Esophagus muscularis mucosa (tissue), 4 donors: ENCODE measurements at places on chromosomes 5 and 9. TPM values are rescaled to one million over a fixed set of nuclear protein-coding genes. Genes with fewer than 3 reads are reported as not detected.
A peak's percentile ranks its signal among the peaks of the same experiment; 100 is the strongest.

GRCh38 chr5:6583049-6583880, 49.6 kb downstream of the NSUN2 start:
- no peaks in the 10 kb centered on the region for H3K36me3 ChIP-seq
- peak overlapping the region; percentile 60 for H3K4me3 ChIP-seq
- DNase-seq, result peak; percentile 53
- no peaks in the 10 kb centered on the region for H3K27me3 ChIP-seq
- no peak overlapping the region for H3K27ac ChIP-seq

GRCh38 chr5:137836298-137836697, 31.4 kb upstream of the MYOT start:
- peaks cover 76% of the 10 kb centered on the region for H3K4me1 ChIP-seq
- no peak for DNase-seq
- no peak overlapping the region for H3K4me3 ChIP-seq

- H3K27ac ChIP-seq, result peak overlapping the region; percentile 34
- no peak for DNase-seq
- H3K27me3 ChIP-seq, result no peaks in the 10 kb centered on the region
- peak overlapping the region; percentile 20 for H3K4me3 ChIP-seq
Observed at GRCh38 chr9:133950629-133951111, 41.5 kb downstream of the VAV2 start.

GRCh38 chr5:44486591-44486990, 97.4 kb upstream of the FGF10 start:
- DNase-seq, result no peak
- H3K4me1 ChIP-seq, result no peaks in the 10 kb centered on the region
- H3K27ac ChIP-seq, result no peak overlapping the region
- no peaks in the 10 kb centered on the region for H3K36me3 ChIP-seq
- H3K27me3 ChIP-seq, result no peaks in the 10 kb centered on the region

DNA sequence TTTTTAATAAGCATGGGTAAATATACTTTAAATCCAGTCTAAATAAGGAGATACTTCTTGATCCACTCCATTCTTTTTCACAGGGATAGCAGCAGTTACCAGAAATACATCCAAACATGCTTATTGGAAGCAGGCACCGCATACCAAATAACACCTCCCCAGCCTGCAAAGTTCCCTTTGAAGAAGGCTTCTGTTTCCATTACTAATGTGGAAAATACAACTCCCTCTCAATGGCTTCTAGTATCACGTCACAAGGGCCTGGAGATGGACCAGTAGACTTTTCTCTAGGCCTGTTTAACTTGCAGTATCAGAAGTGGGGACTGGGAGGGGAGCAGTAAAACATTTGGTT, 20.8 kb downstream of the TMEM245 start:
- H3K36me3 ChIP-seq, result peaks cover 17% of the 10 kb centered on the region
- no peaks in the 10 kb centered on the region for H3K27me3 ChIP-seq
- no peak for DNase-seq
- H3K4me3 ChIP-seq, result no peak overlapping the region
- peaks cover 89% of the 10 kb centered on the region for H3K4me1 ChIP-seq

- H3K27ac ChIP-seq, result no peak overlapping the region
- H3K4me3 ChIP-seq, result no peak overlapping the region
- H3K27me3 ChIP-seq, result no peaks in the 10 kb centered on the region
Observed at GRCh38 chr5:166719991-166720390, 1571.5 kb upstream of the WWC1 start.

- no peaks in the 10 kb centered on the region for H3K4me1 ChIP-seq
- H3K36me3 ChIP-seq, result peaks cover 27% of the 10 kb centered on the region
- H3K27ac ChIP-seq, result no peak overlapping the region
- H3K4me3 ChIP-seq, result no peak overlapping the region
Observed at GRCh38 chr5:34959323-34959722, 30.0 kb downstream of the DNAJC21 start.

GRCh38 chr5:114418176-114419066, 56.6 kb downstream of the KCNN2 start:
- H3K27ac ChIP-seq, result no peak overlapping the region
- no peaks in the 10 kb centered on the region for H3K4me1 ChIP-seq
- no peaks in the 10 kb centered on the region for H3K36me3 ChIP-seq
- H3K27me3 ChIP-seq, result no peaks in the 10 kb centered on the region
- H3K4me3 ChIP-seq, result no peak overlapping the region

DNA sequence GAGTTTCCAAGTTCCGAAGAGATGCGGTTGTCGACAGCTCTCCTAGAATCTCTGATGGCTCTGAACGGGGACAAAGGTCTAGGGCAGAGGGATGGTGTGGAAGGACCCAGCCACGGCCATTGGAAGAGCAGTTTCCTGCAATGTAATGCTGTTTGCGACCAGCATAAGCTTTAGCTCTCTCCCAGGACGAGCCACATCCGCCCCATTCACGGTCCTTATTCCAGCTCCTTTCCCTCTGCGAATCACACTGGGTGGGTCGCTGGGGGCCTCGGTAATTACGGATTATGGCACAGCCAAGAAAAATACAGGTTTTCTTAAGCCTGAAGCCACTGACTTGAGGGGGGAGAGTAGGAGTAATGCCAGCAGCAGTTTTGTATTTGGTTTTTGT, 22.7 kb downstream of the ANXA2R start:
- no peaks in the 10 kb centered on the region for H3K36me3 ChIP-seq
- peak overlapping the region; percentile 89 for H3K27ac ChIP-seq
- peak overlapping the region; percentile 48 for H3K4me3 ChIP-seq
- H3K4me1 ChIP-seq, result peaks cover 11% of the 10 kb centered on the region

DNA sequence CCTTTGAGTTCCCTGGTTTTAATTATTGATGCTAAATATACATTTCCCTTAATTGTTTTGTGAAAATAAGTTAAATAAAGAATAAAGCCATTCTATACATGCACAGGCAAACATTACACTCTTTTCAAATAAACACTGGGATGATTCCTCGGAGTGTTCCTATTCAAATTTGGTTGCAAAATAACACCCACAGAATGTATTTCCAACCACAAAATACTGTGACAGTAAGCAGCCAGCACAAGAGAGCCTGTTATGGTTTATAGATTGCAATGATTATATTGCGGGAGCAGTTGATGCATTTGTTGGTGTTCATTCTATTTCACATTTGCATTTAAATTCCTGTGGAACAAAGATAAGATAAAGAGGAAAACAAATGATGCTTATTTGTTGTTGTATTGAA, 632.6 kb upstream of the WWC1 start:
- H3K27me3 ChIP-seq, result no peaks in the 10 kb centered on the region
- H3K36me3 ChIP-seq, result no peaks in the 10 kb centered on the region
- no peak for DNase-seq
- H3K27ac ChIP-seq, result no peak overlapping the region
- H3K4me1 ChIP-seq, result no peaks in the 10 kb centered on the region

GRCh38 chr5:132023258-132024116, 12.0 kb upstream of the ACSL6 start:
- H3K36me3 ChIP-seq, result no peaks in the 10 kb centered on the region
- H3K27ac ChIP-seq, result no peak overlapping the region
- no peaks in the 10 kb centered on the region for H3K27me3 ChIP-seq

- H3K4me1 ChIP-seq, result peaks cover 7% of the 10 kb centered on the region
- H3K27me3 ChIP-seq, result no peaks in the 10 kb centered on the region
- no peak overlapping the region for H3K4me3 ChIP-seq
Observed at GRCh38 chr5:78483809-78484521, 123.5 kb downstream of the SCAMP1 start.

- H3K4me1 ChIP-seq, result no peaks in the 10 kb centered on the region
- H3K4me3 ChIP-seq, result no peak overlapping the region
- no peak overlapping the region for H3K27ac ChIP-seq
Observed at GRCh38 chr9:132909311-132909710, 30.6 kb downstream of the SPACA9 start.

DNA sequence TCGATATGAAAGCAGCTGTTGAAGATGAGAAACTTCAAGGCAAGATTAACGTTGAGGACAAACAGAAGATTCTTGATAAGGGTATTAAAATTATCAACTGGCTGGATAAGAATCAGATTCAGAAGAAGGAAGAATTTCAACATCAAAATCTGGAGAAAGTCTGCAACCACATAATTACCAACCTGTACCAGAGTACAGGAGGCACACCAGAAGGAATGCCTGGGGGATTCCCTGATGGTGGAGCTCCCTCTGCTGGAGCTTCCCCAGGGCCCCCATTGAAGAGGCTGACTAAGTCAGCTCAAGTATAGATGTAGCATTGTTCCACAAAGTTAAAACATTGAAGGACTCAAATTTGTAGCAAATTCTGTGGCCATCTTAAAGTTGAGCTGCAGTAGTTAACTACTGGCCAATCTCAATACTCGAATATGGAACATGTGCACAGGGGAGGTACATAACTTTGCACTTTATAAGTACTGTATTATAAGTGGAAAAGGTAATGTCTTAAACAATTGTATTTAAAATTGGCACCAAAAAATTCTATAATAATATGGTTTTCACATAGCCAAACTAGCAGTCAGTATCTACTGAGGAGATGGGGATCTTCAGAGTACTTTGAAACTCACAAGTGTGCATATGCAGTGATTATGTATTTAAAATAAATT, 237.5 kb downstream of the CHSY3 start:
- no peaks in the 10 kb centered on the region for H3K36me3 ChIP-seq
- no peak for DNase-seq
- no peaks in the 10 kb centered on the region for H3K27me3 ChIP-seq

GRCh38 chr5:32163785-32164184, 10.3 kb downstream of the GOLPH3 start:
- peak overlapping the region; percentile 10 for H3K4me3 ChIP-seq
- H3K27me3 ChIP-seq, result no peaks in the 10 kb centered on the region
- DNase-seq, result no peak
- peaks cover 94% of the 10 kb centered on the region for H3K4me1 ChIP-seq
- H3K36me3 ChIP-seq, result peaks cover 11% of the 10 kb centered on the region

- H3K4me1 ChIP-seq, result peaks cover under 1% of the 10 kb centered on the region
- no peak overlapping the region for H3K4me3 ChIP-seq
- H3K36me3 ChIP-seq, result no peaks in the 10 kb centered on the region
- H3K27me3 ChIP-seq, result no peaks in the 10 kb centered on the region
- DNase-seq, result peak; percentile 82
Observed at GRCh38 chr5:173518856-173519255, 97.6 kb downstream of the BOD1 start.

DNA sequence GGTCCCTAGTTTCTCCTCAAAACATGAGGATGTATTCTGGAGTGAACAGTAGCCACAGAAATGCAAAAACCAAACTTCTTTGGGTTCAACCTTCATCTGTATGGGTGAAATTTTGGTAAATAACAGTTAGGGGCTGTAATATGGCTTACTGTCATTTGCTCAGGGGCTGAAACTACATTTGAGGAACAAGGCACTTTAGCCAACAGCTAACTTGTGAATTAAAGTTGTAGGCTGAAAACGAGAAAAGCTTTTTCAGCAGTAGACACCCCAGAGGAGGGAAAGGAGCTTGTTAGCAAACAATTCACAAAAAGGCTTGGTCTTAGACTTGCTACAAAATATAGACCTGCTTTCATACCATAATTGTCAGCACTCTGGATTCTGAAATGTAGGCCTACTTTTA, 6.6 kb downstream of the TMEM171 start:
- H3K4me3 ChIP-seq, result no peak overlapping the region
- H3K27me3 ChIP-seq, result no peaks in the 10 kb centered on the region
- no peak overlapping the region for H3K27ac ChIP-seq
- no peaks in the 10 kb centered on the region for H3K4me1 ChIP-seq

DNA sequence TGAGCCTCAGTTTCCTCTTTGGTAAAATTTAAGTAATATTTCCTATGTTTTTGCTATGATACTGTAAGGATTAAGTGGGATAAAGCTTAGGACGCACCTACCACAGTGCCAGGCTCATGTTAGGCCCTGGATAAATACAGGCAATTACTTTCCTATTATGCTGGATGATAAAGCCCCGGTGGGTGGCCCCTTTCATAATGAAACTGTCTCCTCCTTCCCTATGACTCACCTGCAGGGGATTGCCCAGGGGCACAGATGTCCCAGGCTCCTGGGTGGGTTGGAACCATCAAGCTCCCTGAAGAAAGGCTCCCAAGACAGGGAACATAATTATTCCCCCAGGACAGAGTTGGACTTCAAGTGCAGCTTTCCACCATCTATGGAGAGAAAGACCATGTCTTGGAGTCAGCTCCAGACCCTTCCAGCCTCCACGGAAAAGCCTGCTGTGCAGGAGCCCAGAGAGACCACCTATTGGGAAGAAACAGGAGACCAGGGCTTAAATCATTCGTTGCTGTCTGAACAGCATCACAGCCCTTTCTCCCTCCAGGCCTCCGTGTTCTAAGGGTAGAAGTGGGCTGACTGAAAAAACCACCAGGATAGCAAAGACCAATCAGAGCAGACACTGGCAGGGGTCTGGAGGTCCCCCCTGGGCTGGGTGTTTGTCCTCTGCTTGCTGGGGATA, 43.2 kb upstream of the FOXE1 start:
- no peak overlapping the region for H3K4me3 ChIP-seq
- no peaks in the 10 kb centered on the region for H3K36me3 ChIP-seq
- DNase-seq, result peak; percentile 70
- no peaks in the 10 kb centered on the region for H3K27me3 ChIP-seq

GRCh38 chr5:176822793-176823481, 12.6 kb downstream of the UNC5A start:
- no peaks in the 10 kb centered on the region for H3K36me3 ChIP-seq
- no peak for DNase-seq
- peaks cover 61% of the 10 kb centered on the region for H3K27me3 ChIP-seq

GRCh38 chr5:147390654-147391225, 119.1 kb downstream of the DPYSL3 start:
- H3K27me3 ChIP-seq, result no peaks in the 10 kb centered on the region
- peak overlapping the region; percentile 55 for H3K27ac ChIP-seq
- peaks cover 32% of the 10 kb centered on the region for H3K4me1 ChIP-seq
- no peak overlapping the region for H3K4me3 ChIP-seq

The GABRA6 gene
- not detected for total RNA-seq

The GRIN3A gene
- under 0.01 TPM for total RNA-seq

The ATP10B gene
- 0.99 TPM for total RNA-seq

The NAIP gene
- 21.0 TPM for total RNA-seq

The NUTM2G gene
- total RNA-seq, result not detected

The NR2F1-AS1 gene
- 8.6 TPM for total RNA-seq

The TMC1 gene
- total RNA-seq, result not detected

The LCN12 gene
- total RNA-seq, result not detected

The C9 gene
- total RNA-seq, result not detected

The FEM1C gene
- total RNA-seq, result 56.5 TPM

The OR1J4 gene
- not detected for total RNA-seq
